ENCODE measurements at places on chromosomes 1 and 21. TPM values are rescaled to one million over a fixed set of nuclear protein-coding genes. Genes with fewer than 3 reads are reported as not detected.

GRCh38 chr1:228093050-228093906, 9.8 kb downstream of the C1orf35 start:
- DNase-seq: no peak

DNA sequence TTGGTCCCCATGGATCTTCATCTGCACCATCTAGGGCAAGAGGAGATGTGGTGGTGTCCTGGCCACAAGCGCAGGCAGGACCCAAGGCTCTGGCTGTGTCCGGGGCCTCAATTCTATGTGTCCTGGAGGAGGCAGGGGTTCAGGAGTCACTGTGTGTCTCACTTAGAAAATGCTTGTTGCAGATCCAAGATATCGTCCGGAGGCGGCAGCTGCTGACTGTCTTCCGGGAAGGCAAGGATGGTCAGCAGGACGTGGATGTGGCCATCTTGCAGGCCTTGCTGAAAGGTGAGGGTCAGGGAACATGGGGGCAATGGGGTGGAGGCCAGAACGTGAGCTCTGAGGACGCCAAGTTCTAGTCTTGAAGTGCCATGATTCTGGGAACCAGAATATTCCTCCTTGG, 29.1 kb downstream of the TRPM2 start:
- no peak for DNase-seq

The AKR7A2 gene
- 66.4 TPM for polyA plus RNA-seq

GRCh38 chr1:206992790-206993189, 22.5 kb upstream of the FCAMR start:
- DNase-seq: no peak

The SAMD13 gene
- polyA plus RNA-seq: 6.9 TPM

Data from right lung (tissue), 10 donors.